ENCODE measurements at places on chromosomes 3 and 15. TPM values are rescaled to one million over a fixed set of nuclear protein-coding genes. Genes with fewer than 3 reads are reported as not detected.

GRCh38 chr15:44882499-44882968 lies 74.0 kb upstream of the TERB2 start:
- no peak overlapping the region for H3K4me3 ChIP-seq
- no peaks in the 10 kb centered on the region for H3K27me3 ChIP-seq
- no peaks in the 10 kb centered on the region for H3K36me3 ChIP-seq
- H3K27ac ChIP-seq, result no peak overlapping the region
- no peak for DNase-seq
- no peaks in the 10 kb centered on the region for H3K4me1 ChIP-seq

- H3K4me1 ChIP-seq, result peaks cover 9% of the 10 kb centered on the region
- H3K36me3 ChIP-seq, result no peaks in the 10 kb centered on the region
- no peak for DNase-seq
- no peak overlapping the region for H3K27ac ChIP-seq
- H3K27me3 ChIP-seq, result no peaks in the 10 kb centered on the region
- no peak overlapping the region for H3K4me3 ChIP-seq
Observed at GRCh38 chr3:134345202-134345601, 29.0 kb downstream of the AMOTL2 start.

DNA sequence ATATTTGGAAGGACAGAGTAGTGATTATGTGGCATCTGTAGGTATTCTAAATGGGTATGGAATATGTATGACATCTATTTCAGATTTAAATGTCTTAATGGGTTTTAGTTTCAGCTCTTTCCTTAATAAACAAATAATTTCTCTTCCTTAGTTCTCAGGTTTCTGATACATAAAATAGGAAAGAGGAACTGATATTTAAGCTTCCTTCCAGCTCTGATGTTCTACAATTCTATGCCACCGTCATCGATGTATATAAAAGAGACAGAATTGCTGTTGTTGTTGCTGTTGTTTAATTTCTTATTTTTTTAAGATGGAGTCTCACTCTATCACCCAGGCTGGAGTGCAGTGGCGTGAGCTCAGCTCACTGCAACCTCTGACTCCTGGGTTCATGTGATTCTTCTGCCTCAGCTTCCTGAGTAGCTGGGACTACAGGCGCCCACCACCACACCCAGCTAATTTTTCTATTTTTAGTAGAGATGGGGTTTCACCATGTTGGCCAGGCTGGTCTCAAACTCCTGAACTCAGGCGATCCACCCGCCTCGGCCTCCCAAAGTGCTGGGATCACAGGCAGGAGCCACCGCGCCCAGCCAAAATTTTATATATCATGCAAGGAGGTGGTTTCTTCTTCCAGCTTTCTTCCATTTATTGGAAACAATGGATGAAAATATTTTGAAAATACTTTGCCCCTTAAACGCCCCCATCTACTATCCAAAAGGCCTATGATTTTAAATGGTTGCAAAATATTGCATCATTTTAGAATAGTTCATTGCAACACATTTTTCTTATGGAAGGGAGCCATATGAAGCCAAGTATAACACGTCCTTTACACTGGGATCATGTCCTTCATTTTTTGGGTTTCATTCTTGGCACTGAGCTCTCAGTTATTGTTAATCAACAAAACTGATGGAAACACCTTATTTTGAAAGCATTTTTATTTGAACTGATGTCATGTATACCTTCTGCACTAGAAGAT lies 13.9 kb upstream of the C15orf61 start:
- no peak overlapping the region for H3K27ac ChIP-seq

- H3K27ac ChIP-seq, result no peak overlapping the region
- no peak overlapping the region for H3K4me3 ChIP-seq
- no peaks in the 10 kb centered on the region for H3K4me1 ChIP-seq
- peaks cover 5% of the 10 kb centered on the region for H3K27me3 ChIP-seq
- no peaks in the 10 kb centered on the region for H3K36me3 ChIP-seq
Observed at GRCh38 chr3:141103503-141103902, 52.4 kb downstream of the SPSB4 start.

DNA sequence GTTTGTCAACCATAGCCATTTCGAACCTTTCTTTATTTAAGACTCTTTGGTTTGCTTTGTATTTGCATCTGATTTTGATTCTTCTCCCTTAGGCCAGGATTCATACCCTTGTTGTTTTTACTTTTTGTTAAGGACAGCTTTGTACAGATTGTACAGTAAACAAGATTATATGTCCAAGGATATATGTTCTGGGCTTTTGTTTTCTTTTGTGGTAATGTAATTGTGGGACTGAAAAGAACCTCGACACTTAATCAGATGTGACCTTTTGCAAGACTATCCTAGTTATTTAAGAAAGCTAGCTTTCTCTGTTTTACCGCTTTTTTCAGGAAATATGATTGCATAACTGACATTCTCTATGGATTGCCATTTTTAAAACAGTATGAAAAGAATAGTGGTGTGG lies 67.0 kb upstream of the SAMMSON start:
- no peak for DNase-seq
- no peaks in the 10 kb centered on the region for H3K36me3 ChIP-seq
- no peaks in the 10 kb centered on the region for H3K4me1 ChIP-seq
- H3K27ac ChIP-seq, result no peak overlapping the region

The ENTPD3 gene
- under 0.01 TPM for total RNA-seq

Data from fibroblast of lung (primary cell).